H54 (cell line): ENCODE measurements at places on chromosomes 6 and 20.

DNA sequence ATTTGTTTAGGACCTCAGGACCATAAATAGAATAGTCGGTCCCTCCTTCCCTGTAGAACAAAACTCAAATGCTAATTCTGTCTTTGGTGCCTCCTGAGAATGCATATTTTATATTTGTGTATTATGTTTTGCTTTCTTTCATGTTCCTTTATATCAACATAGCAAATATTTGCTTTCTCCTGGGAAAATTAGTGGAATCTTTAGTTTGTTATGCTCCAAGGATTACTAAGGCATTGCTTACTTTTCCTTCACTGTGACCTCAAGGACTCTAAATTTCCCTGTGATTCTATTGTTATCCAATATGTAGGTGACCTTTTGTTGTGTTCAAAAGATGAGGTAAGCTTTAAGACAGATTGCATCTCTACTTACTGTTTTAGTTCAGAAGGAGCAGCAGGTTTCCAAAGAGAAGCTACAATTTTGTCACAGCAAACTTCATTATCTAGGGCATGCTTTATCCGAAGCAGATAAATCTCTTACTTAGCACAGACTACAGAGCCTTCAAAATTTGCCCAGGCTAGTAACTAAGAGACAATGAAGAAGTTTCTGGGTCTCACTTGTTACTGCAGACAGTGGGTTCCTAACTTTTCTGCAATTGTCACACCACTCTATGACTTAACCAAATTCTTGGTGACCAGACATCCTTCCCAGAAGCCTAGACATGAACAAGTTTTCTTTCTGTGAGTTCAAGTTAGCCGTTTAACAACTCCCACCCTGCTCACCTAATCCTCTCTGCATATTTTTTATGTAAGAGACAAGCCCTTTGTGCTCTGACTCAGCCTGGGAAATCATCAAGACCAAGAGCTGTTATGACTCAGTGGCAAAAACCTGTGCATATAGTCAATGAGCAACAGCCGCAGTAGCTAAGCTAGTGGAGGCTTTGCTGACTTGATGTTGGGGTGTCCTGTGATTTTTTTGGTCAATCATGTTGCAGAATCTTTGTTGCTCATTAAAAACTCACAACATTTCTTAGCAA, 378.8 kb downstream of the QKI start:
- no peak for DNase-seq

DNA sequence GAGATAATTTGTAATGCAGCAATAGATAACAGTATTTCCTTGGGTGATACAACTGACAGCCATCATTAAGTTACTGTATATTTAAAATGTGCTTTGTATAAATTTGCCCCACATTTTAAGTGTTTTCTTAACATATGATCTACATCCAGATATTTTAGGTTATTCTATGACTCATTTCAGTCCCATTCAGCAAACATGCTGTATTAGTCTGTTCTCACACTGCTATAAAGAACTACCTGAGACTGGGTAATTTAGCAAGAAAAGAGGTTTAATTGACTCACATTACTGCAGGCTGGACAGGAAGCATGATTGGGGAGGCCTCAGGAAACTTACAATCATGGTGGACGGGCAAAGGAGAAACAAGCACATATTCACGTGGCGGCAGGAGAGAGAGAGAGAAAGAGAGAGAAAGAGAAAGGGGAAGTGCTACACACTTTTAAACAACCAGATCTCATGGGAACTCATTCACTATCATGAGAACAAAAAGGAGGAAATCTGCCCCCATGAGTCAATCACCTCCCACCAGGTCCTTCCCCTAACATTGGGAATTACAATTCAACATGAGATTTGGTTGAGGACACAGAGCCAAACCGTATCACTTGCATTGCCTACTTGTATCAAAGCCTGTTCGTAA, 9.6 kb upstream of the CHD6 start:
- no peak for DNase-seq

DNA sequence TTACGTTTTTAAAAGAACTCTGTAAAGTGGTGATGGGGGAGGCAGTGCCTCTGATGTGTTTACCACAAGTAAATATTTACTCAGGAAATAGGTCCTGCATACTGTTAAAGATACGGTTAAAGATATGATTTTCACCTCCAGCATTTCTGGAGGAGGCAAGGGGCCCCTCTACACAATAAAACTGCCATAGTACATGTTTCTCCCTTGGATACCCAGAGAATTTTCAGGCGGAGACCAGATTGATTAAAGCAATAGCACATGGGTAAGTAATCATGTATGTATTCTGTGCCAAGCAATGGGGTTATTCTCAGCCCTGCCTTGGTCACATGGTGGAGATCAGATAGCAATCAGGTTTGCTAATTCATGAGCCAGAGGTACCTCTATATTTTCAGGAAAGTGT, 9.6 kb downstream of the RIPOR2 start:
- no peak for DNase-seq

DNA sequence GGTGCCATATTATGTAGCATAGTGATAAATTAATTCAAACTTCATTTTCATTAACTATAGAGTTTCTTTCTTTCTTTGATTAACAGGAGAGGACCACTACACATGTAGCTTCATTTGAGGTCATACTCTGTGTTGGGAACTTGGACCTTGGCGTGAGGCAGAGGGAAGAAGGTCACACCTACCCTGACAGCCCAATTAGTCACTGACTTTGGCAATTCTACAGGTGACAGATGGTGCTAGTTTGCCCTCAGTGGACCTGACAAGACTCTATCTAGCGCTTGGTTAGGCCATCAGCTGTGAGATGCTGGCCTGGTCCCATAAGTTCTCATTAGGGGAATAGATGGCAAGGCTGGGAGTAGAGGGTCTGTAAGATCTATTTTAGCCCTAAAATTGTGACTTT, 14.2 kb downstream of the SLX4IP start:
- DNase-seq = no peak

DNA sequence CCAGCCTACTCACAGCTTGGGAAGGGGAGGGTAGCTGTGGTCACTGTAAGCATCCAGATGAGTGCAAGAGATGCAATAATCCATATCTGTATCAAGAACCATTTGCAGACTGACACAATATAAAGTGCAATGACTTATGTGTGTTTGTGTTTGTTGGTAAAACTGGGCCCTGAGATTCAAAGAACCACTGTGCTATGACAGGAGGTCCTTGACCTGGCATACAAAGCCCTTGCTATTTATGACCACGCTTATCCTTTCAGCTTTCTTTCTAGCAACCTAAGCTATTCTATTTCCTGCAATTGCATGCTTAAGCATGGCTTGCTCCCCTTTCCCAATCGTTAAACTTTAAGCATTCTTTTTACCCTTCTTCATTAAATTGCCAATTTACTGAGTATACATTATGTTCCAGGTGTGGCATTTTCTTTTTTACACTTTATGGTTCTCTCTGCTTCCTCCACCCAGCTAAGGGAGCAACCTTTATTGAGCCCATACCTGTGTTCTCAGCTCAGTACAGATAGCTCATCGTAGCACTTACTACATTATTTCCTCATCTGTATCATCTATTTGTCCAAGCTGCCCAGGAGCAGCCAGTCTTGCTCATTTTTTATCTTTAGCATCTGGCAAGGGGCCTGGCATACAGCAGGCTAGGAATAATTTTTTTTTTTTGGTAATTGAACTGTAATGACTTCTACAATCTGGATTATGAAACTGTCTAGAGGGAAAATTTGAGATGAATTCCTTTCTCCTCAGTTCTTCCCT, 3.5 kb downstream of the MCUR1 start:
- DNase-seq = no peak

GRCh38 chr20:46357030-46357514, 48.8 kb upstream of the CDH22 start:
- no peak for DNase-seq

GRCh38 chr6:75376347-75377024, 91.9 kb upstream of the TMEM30A start:
- DNase-seq = no peak

DNA sequence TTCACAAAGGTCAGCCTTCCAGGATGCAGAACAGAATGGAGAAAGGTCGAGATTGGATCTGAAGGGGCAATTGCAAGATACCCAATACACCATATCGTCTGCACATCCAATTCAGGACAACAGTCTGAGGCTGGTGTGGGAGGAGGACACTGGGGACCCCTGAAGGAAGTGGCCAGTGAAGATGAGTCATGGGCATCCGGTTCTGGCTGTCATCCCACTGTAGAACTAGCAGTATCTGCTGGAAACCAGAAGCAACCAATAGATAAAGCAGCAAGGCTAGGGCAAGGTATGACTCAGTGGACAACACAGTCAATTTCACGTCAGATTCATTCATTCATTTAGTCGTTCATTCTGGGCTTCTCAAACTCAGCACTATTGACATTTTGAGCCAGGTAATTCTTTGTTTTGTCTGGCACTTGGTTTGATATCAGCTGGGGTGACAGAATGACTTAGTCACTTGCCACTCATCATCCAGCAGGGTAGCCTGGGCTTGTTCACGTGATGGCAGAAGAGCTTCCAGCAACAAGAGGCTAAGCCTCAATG, 30.3 kb upstream of the SHLD1 start:
- DNase-seq = no peak

DNA sequence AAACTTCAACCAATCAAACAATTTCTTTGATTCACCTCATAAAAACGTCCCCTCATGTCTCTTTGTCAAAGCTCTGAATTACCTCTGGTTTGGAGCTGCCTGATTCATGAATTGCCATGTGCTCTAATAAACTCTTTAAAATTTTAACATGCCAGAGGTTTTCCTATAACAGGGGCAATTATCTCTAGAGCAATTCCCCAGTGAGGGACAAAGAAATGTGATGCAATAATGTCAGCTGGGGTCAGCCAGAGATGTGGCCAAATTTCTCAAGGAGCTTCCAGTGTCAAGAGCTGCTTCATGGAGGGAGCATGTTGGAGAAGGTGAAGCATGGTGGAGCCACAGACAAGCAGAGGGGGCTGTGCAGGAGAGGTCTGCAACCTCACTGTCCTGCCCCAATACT, 38.7 kb upstream of the RFPL4B start:
- DNase-seq = no peak

DNA sequence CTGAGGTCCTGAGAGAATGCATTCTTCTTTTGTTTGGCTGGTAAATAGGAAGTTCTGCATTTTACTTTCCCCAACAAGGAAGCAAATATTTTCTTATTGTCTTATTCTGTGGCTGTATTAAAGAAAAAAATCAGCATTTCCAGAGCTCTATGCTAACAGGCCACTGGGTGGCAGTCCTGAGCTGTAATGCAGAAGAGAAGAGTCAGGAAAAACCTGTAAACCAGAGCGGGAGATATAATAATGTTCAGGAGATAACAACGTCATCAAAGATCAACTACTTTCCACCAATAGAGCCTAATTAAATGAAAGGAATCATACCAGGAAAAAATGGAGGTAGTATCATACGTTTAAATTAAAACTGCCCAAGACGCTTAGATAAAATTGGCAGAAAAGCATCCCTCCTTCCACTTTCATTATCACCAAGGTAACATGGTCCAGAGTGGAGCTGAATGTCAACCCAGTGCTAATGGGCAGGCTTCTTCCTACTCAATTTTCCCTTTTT, 55.6 kb upstream of the CARMIL1 start:
- peak; percentile 16 for DNase-seq

DNA sequence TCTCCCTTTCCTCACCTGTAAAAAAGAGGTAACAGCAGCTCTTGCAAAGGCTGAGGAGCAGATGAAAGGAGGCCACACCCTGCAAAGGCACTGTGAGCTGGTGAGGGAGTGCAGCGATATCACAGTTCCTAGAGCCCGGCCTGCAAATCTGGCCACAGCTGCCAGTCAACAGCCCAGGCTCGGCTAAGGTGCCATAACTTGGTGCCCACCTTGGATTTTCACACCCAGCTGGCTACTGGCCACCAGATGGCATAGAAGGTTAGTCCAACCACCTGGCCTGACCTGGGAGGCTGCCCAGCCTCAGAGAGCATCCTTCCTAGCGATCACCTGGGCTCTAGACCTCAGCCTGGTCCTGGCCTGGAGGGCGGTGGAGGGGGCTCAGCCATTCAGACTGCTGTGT, 46.8 kb downstream of the KCNB1 start:
- DNase-seq = no peak

DNA sequence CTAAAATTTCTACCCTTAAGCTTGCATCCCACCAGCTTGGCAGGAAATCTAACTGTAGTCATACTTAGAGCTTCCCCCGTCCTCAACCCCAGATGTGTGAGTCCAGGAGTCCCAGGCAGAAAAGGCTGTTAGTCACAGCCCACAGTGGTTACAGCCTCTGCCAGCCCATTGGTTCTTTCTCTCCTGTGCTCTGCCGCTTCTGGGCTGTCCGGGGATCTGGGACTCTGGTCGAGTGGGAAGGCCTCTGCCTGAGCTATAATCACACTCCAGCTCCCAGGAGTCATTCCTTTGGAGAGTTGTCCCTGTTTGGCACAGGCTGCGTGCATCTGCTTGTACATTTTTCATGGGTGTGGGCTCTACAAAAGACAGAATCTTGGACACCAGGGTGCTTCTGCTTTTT, 45.6 kb upstream of the FYN start:
- no peak for DNase-seq

- DNase-seq = no peak
Observed at GRCh38 chr6:112233847-112234246, 20.5 kb downstream of the LAMA4 start.

- no peak for DNase-seq
Observed at GRCh38 chr20:17767624-17768023, 67.9 kb downstream of the BANF2 start.

- no peak for DNase-seq
Observed at GRCh38 chr6:5305968-5306626, 44.8 kb downstream of the FARS2 start.

DNA sequence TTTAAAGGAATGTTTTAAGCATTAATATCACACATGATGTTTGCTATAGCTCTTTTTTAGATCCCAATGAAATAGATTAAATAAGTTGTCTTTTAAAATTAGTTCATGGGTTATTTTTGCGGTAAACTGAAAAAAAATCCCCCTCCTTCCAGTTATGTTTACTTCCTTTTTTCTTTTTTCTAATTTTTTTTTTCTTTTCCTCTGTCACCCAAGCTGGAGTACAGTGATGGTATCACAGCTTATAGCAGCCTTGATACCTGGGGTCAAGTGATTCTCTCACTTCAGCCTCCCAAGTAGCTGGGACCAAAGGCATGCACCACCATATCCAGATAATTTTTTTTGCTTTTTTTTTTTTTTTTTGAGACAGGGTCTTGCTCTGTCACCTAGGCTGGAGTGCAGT, 17.8 kb upstream of the SCAF8 start:
- DNase-seq = no peak

DNA sequence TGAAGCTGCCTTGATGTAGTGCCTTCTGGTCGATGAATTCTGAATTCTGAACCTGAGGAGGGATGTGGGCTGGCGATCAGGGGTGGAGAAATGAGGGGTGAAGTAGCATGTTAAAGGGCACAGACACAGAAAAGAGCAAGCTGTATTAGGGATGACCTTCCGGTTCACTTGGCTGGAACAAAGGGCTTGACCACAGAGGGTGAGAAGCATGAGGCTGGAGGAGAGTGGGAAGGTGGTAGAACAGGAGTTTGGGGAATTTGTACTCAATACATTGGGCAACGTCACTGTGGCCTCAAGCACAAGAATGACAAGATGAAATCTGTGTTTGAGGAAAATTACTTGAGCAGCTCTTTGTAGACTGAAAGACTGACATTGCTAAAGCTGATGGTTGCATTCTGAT, 155.8 kb downstream of the SOBP start:
- DNase-seq = no peak
